C1 segment of cervical spinal cord (tissue), 14 donors: ENCODE measurements at places on chromosomes 3 and 15.

DNA sequence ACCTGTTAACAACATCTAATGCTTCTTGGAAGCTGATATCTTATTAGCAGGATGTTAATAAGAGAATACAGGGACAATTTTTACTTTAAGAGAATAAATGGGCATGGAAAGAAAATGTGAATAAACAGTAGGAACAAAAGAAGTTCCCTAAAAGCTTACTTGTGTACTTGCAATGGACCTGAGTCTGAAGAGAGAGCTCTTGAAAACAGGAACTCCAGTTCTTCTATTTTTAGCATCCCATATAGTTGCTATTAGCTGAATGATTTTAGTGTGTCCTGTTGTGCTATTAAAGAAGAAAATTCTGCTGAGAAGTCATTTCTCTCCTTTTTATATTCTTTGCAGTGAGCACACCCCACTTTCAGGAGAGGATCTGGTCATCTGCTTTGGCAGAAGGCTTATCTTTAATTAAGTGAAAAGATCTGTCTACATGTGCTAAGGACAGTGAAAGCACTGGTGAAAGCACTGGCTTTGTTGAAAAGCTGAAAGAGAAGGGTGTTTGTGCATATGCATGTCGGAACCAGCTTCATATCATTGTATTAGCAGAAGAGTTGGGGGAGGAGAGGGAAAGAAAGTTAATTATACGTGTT is 1.4 kb upstream of the ST3GAL6 start:
- no peak for DNase-seq

GRCh38 chr3:122974764-122975162 is 52.8 kb downstream of the SEMA5B start:
- no peak for DNase-seq

GRCh38 chr3:143265501-143266070 is 146.0 kb downstream of the CHST2 start:
- no peak for DNase-seq

- DNase-seq: no peak
Measured at GRCh38 chr15:63287109-63287508, 9.7 kb downstream of the APH1B start.

DNA sequence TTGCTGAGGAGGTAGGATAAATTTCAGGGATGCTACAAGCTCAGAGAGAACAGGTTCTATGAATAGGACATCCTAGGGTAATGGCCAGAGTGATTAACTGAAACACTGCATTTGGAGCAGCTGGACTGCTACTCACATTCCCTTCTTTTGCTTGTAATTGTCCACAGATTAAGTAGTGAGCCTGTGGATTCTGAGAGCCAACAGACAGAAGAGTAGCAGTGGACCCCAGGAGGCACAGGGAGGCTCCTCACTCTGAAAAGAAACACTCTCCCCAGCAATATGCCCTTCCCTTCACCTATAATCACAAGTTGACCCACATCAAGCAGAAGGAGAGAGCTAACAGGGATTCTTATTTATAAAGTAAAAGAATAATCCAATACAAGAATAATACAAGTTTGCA is 10.6 kb upstream of the RFX7 start:
- no peak for DNase-seq

DNA sequence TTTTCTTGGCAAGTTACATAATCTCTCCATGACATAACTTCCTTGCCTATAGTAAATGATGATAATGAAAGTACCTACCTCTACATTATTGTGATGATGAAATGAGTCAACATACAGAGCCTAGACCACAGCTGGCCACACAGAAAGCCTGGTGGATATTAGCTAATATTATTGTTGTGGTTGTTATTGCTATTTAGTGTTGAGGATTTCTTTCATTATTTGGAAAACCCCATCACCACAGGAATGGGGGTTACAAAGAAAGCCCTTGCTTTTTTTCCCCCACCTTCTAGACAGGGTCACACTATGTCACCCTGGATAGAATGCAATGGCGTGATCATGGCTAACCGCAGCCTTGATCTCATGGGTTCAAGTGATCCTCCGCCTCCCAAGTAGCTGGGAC is 125.0 kb downstream of the PDZRN3 start:
- DNase-seq: no peak

- peak; percentile 59 for DNase-seq
Measured at GRCh38 chr3:53846134-53846850, at the start of the genes CHDH and IL17RB. Gene CHDH, minus strand, starts transcription at chr3:53846419. Its CDS starts 22,411 bp downstream, at chr3:53824008. Gene IL17RB, plus strand, starts transcription at chr3:53846568. Its CDS starts 21 bp downstream, at chr3:53846589.

DNA sequence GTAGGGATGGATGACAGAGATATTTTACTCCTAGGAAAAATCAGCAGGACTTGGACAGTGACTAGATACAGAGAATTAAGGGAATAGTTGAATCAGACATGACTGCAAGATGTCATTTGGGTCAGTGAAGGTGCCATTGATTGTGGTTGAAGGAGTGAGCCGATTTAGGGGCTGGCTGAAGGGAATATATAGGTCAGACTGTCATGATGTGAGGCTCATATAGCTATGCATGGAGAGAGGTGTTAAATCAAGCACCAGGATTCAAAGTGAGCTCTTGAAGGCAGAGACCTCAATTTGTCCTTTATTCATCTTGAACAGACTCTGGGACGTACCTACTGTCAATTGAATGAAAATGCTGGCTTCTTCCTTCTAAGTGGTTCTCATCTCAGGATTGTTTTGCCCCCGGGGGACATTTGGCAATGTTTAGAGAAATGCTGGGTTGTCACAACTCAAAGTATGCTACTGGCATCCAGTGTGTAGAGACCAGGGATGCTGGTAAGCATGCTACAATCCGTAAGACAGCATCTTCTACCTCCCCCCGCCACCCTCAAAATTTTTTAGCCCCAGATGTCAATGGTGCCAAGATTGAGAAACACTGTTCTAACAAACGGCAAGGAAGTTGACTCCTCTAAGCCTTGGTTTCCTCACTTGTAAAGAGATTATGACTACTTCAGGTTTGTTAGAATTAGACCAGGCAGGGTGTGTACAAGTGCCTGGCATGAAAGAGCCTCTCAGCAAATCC is 7.8 kb downstream of the ATP2C1 start:
- DNase-seq: no peak

DNA sequence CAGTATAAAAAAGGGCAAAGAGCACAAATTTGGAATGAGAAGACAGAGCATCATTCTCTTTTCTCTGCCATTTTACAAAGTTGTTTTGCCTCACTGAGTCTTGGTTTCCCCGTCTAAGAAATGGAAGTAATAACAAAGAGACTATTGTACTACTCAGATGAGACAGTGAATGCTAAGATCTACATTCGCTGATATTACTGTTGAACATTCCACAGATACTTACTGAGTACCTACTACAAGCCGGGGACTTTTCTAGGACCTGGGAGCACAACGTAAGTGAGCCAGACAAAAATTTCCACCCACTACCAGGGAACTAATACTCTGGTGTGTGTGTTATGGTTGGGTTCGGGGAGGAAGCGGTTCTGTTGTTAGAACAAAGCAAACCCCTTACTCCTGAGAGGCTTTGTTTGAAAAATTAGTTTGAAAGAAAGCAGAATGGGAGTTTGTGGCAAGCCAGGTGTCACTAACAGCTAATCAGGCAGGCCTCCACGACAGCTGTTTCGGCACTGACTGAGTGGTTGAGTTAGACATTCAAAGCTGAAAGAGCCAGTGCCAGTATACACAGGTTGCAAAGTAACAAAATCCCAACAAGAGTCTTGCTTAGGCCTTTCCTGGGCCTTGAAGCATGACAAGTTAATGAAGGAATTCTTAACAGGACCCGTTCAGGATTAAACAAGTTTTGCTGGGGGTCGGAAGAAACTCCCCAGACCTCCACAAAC is 458.3 kb downstream of the EDEM1 start:
- no peak for DNase-seq

GRCh38 chr3:182731764-182732163 is 61.5 kb upstream of the ATP11B start:
- DNase-seq: no peak

DNA sequence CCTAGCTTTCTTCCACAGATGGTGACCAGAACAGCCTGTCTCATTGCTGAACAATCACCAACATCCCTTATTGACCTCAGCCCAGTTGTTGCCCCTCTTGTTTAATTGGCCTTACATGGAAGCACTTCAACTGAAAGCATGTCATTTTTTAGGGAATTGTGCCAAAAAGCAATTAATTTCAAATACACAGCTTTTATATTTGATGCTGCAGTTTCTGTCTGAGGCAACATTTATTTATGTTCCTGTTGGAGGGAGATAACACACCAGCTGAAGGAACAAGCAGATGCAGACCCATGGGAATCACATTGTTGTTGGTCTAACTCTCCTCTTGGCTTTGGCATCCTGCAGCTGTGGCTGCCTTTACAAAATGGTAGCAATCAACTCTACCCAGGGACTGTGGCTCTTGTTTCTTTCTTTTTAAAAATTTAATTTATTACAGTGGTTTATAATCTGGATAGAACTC is 498.1 kb upstream of the RGMA start:
- no peak for DNase-seq

GRCh38 chr3:194756791-194757325 is 71.2 kb downstream of the FAM43A start:
- DNase-seq: peak; percentile 91

- no peak for DNase-seq
Measured at GRCh38 chr3:158836312-158836711, 34.5 kb downstream of the MFSD1 start.

GRCh38 chr3:132062535-132062934 is 27.7 kb upstream of the CPNE4 start:
- DNase-seq: no peak

DNA sequence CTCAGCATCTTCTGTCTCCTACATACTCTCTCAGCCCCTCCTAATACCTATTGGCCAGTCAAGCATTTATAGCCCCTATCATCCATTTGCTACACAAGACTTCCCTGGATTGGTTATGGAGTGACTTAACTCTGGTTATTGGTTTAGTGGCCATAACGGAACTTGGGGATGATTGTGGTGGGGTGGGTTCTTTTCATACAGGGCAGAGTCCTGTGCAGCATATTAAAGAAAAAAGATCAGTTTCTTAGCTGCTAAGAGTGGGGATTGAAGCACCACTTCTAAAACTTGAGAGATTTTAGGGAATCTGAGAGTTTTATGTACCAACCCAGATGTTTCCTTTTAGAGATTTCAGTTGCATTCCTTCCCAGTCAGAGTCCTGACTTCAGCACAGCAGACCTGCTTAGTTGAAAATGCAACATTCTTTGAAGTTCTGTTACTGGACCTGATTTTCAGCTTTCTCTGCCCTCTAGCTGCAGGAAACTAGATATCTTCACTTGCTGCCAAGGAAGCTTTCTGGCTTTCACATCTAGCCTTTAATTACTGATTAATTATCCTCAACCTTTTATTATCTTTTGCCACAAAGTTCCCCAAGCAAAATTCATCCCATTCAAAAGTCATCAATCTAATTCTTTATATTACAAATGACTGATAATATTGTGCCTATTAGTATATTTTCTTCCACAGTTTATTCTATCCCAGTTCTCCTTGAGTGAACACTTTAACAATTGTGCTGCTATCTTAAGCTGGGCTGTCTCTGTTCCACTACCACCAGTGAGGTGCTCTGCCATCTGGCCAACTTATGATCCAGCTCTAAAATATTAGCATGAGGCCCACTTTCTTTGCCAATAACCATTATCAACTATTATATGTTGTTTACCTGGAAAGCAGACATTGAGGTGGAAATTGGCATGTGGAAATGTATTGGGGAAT is 906.0 kb upstream of the ALCAM start:
- DNase-seq: no peak

- DNase-seq: no peak
Measured at GRCh38 chr3:45016916-45017315, 9.2 kb upstream of the CLEC3B start.

DNA sequence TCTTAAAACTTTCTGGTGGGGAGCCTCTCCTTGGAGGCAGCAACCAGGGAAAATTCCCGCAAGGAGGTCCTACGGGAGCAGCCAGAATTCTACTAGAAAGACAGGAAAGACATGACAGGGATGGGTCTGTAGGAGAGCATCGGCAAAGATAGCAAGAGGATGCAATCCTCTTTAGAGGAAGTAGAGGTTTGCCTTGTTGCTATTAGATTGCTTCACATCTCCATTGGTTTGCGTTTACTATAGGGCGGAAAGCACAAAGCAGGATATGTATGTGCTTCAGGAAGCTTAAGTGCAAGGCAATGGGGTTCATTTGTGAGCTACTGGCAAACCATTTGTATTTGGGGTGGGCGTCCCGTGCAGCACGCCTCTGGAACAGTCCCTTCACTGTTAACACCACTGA is 193.0 kb downstream of the RORA start:
- no peak for DNase-seq
